ENCODE measurements at places on chromosomes 6 and 20. TPM values are rescaled to one million over a fixed set of nuclear protein-coding genes. Genes with fewer than 3 reads are reported as not detected.

Gene IMPG1
- not detected for polyA plus RNA-seq

Gene EYS
- not detected for polyA plus RNA-seq

Gene CDH4
- not detected for polyA plus RNA-seq

Gene HEY2
- polyA plus RNA-seq: 0.23 TPM

Gene DLK2
- 0.20 TPM for polyA plus RNA-seq

GRCh38 chr6:125747589-125748405 lies 1.6 kb upstream of the HEY2 start:
- DNase-seq: peak; percentile 69
- no peaks in the 10 kb centered on the region for H3K36me3 ChIP-seq

DNA sequence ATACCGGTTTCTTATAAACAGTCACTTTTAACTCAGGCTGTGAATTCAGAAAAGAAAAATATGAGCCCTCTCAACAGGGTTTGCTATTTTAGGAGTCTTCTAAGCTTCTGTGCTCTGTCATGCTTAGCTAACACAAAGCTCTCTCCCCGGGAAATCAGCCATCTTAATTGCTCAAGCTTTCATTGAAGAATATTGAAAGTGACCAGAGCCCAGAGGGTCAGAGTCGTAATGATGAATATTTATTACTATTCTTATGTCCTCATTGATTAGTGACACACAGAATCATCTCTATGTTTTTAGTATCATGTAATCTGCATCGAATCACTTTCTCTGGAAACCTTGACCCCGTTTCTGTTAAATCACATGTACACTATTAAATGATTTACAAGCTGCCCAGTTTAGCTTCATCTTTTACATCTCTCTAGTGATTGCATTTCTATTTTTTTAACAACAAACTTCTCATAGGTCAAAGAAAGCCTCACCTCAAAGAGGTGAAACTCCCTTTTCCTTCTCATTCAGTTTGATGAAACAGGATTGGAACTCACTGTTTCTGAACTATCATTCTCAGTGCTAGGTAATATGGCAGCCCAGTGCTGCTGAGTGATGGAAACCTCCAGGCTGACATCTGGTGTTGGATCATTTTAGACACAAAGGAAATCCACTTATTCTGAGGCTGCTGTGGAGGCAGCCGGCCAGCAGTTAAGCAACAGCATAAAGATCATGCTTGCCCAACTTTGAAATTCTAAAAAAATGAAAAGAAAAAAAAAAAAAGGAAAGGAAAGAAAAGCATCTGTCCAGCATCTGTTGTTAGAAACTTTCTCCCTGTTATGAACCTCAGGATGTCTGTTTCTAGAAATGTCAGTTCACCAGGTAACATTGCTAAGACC lies 96.3 kb downstream of the RFPL4B start:
- H3K27ac ChIP-seq: no peak overlapping the region
- H3K36me3 ChIP-seq: no peaks in the 10 kb centered on the region
- no peak overlapping the region for H3K4me3 ChIP-seq
- DNase-seq: no peak
- no peaks in the 10 kb centered on the region for H3K4me1 ChIP-seq

DNA sequence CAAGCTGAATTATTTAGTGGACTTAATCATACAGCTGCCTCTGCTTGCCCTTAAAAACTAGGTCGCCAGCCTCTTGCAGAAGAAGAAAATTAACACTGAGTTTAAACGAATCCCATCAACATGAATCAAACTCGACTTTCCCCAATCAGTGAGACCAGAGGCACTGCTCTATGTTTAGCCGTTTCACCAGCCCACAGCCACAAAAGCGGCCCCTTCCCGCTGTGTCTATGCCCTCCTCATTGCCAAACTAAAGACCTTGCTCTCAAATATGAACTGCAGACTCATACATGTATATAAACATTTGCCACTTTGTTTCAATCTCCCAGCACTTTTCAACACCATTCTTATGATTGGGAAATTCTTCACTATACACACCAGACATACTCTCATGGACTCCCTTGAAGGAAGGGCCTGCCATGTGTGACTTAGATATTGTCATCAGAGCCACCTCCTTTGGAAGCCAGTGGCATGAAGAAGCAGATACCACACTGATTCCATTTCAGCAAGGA lies 105.8 kb upstream of the ADGRF1 start:
- H3K27me3 ChIP-seq: no peaks in the 10 kb centered on the region
- no peak for DNase-seq
- no peaks in the 10 kb centered on the region for H3K4me1 ChIP-seq

DNA sequence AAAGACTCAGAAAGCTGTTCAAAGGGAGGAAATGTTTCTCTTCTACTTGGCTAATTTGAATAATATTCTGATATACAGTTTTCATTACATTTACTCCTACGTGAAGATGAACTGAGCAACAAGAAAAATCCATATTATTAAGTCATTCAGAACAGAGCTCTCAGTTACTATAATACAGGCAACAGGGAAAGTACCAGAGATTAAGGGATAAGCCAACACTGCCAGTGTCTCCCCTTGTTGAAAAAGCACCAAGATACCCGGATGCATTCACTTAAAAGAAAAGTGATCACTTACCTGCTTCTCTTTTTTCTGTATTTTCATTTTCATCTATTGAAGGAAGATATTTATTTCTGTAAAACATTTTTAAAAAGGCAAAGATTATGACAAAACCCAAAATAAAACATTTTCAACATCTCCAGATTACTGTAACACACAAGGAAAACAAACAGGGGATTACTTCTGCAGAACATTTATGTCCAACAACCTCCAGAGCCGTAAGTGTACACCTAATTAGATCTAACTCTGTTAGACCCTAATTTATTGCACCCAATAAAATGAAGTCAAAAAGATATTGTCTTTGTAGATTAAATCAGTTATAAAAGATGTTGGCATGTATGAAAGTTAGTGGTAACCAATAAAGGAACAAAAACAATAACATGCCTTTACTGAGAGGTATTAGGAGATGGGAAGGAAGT lies 67.0 kb downstream of the CHD6 start:
- no peak overlapping the region for H3K27ac ChIP-seq
- no peaks in the 10 kb centered on the region for H3K4me1 ChIP-seq
- no peaks in the 10 kb centered on the region for H3K27me3 ChIP-seq
- no peak for DNase-seq

- no peaks in the 10 kb centered on the region for H3K36me3 ChIP-seq
- H3K4me1 ChIP-seq: no peaks in the 10 kb centered on the region
- no peaks in the 10 kb centered on the region for H3K27me3 ChIP-seq
- H3K4me3 ChIP-seq: no peak overlapping the region
Measured at GRCh38 chr6:148242180-148242579, 100.5 kb upstream of the SASH1 start.

- peaks cover 18% of the 10 kb centered on the region for H3K27me3 ChIP-seq
- no peaks in the 10 kb centered on the region for H3K36me3 ChIP-seq
- H3K4me3 ChIP-seq: no peak within 1 kb of the TSS
- DNase-seq: no peak
Measured at GRCh38 chr20:45469336-45470261, at the start of gene WFDC2. Gene WFDC2 (plus strand): TSS chr20:45469753. CDS start chr20:45469782, 29 bp downstream.

GRCh38 chr20:42110301-42110700 lies 492.1 kb upstream of the CHD6 start:
- no peaks in the 10 kb centered on the region for H3K4me1 ChIP-seq
- H3K27ac ChIP-seq: no peak overlapping the region
- H3K36me3 ChIP-seq: no peaks in the 10 kb centered on the region
- DNase-seq: no peak
- no peaks in the 10 kb centered on the region for H3K27me3 ChIP-seq
- H3K4me3 ChIP-seq: no peak overlapping the region

GRCh38 chr6:87705070-87705691 lies 3.1 kb upstream of the AKIRIN2 start:
- peaks cover 5% of the 10 kb centered on the region for H3K4me1 ChIP-seq
- H3K4me3 ChIP-seq: no peak overlapping the region
- DNase-seq: no peak
- H3K27ac ChIP-seq: no peak overlapping the region
- H3K27me3 ChIP-seq: no peaks in the 10 kb centered on the region

DNA sequence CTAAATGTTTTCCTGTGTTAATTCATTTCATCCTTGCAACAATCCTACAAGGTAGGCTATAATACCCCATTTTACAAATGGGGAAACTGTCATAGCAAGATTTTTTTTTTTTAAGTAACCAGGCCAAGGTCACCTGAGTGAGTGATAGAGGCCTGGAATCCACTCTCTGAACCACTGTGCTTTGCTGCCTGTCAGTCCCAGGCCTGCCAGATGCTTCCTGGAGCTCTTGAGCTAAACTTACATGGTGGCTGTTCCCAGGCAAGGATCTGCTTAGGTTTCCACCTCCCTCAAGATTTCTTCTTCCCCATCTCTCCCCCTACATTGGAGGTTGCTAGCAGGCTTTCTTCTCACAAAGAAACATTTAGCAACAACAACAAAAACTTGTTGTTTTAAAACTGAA lies 32.7 kb upstream of the RNF8 start:
- H3K27me3 ChIP-seq: no peaks in the 10 kb centered on the region
- no peaks in the 10 kb centered on the region for H3K4me1 ChIP-seq
- H3K4me3 ChIP-seq: no peak overlapping the region
- peaks cover 10% of the 10 kb centered on the region for H3K36me3 ChIP-seq
- DNase-seq: no peak

GRCh38 chr6:91167846-91168245 lies 581.0 kb upstream of the MAP3K7 start:
- H3K27me3 ChIP-seq: no peaks in the 10 kb centered on the region
- H3K4me3 ChIP-seq: no peak overlapping the region
- H3K27ac ChIP-seq: no peak overlapping the region
- no peaks in the 10 kb centered on the region for H3K36me3 ChIP-seq
- DNase-seq: no peak

- no peaks in the 10 kb centered on the region for H3K4me1 ChIP-seq
- no peaks in the 10 kb centered on the region for H3K36me3 ChIP-seq
- no peak for DNase-seq
- H3K27me3 ChIP-seq: no peaks in the 10 kb centered on the region
Measured at GRCh38 chr6:78062993-78063392, 410.2 kb downstream of the MEI4 start.

- H3K27me3 ChIP-seq: no peaks in the 10 kb centered on the region
- no peaks in the 10 kb centered on the region for H3K36me3 ChIP-seq
- H3K27ac ChIP-seq: no peak overlapping the region
- H3K4me1 ChIP-seq: no peaks in the 10 kb centered on the region
Measured at GRCh38 chr20:9955646-9956045, 79.1 kb upstream of the ANKEF1 start.

GRCh38 chr6:68279793-68280557 lies 355.1 kb upstream of the ADGRB3 start:
- no peak for DNase-seq
- no peaks in the 10 kb centered on the region for H3K4me1 ChIP-seq
- no peak overlapping the region for H3K27ac ChIP-seq
- no peak overlapping the region for H3K4me3 ChIP-seq
- H3K27me3 ChIP-seq: no peaks in the 10 kb centered on the region

- H3K4me3 ChIP-seq: no peak overlapping the region
- peaks cover 56% of the 10 kb centered on the region for H3K4me1 ChIP-seq
- DNase-seq: peak; percentile 54
- H3K27me3 ChIP-seq: no peaks in the 10 kb centered on the region
- H3K36me3 ChIP-seq: no peaks in the 10 kb centered on the region
Measured at GRCh38 chr20:25858495-25859425, 162.1 kb upstream of the ZNF337 start.

DNA sequence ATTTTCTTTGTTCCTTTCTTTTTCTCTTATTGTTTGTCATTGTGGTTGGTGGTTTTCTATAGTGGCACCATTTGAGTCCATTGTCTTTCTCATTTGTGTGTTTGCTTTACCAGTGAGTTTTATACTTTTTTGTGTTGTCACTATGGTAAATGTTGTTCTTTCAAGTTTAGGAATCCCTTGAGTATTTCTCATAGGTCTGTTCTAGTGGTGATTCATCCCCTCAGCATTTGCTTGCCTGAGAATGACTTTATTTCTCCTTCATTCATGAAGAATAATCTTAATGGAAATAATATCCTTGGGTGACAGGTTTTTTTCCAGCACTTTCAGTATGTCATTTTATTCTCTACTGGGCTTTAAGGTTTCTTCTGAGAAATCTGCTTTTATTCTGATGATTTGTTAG lies 209.2 kb upstream of the ASCC3 start:
- no peak for DNase-seq
- H3K27me3 ChIP-seq: no peaks in the 10 kb centered on the region
- no peak overlapping the region for H3K4me3 ChIP-seq

- no peak overlapping the region for H3K4me3 ChIP-seq
- no peaks in the 10 kb centered on the region for H3K27me3 ChIP-seq
- no peaks in the 10 kb centered on the region for H3K4me1 ChIP-seq
- no peak overlapping the region for H3K27ac ChIP-seq
- H3K36me3 ChIP-seq: no peaks in the 10 kb centered on the region
- DNase-seq: no peak
Measured at GRCh38 chr20:50354721-50355589, 155.2 kb upstream of the PTPN1 start.

DNA sequence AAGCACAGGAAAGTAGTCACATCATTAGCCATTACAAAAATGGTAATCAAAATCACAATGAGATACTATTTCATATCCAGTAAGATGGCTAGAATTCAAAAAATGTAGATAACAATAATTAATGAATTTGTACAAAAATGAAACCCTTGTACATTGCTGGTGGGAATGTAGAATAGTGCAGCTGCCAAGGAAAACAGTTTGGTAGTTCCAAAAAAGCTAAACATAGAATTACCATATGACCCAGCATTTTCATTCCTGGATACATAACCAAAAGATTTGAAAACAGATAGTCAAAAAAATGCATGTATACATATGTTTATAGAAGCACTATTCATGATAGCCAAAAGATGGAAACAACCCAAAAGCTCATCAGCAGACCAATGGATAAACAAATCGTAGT lies 251.1 kb upstream of the RAB32 start:
- H3K27me3 ChIP-seq: no peaks in the 10 kb centered on the region
- H3K4me3 ChIP-seq: no peak overlapping the region
- no peak for DNase-seq
- no peaks in the 10 kb centered on the region for H3K4me1 ChIP-seq
- H3K36me3 ChIP-seq: no peaks in the 10 kb centered on the region
